Endothelial cell of umbilical vein (primary cell): ENCODE measurements at places on chromosomes 11 and 22.
A peak's percentile ranks its signal among the peaks of the same experiment; 100 is the strongest.

DNA sequence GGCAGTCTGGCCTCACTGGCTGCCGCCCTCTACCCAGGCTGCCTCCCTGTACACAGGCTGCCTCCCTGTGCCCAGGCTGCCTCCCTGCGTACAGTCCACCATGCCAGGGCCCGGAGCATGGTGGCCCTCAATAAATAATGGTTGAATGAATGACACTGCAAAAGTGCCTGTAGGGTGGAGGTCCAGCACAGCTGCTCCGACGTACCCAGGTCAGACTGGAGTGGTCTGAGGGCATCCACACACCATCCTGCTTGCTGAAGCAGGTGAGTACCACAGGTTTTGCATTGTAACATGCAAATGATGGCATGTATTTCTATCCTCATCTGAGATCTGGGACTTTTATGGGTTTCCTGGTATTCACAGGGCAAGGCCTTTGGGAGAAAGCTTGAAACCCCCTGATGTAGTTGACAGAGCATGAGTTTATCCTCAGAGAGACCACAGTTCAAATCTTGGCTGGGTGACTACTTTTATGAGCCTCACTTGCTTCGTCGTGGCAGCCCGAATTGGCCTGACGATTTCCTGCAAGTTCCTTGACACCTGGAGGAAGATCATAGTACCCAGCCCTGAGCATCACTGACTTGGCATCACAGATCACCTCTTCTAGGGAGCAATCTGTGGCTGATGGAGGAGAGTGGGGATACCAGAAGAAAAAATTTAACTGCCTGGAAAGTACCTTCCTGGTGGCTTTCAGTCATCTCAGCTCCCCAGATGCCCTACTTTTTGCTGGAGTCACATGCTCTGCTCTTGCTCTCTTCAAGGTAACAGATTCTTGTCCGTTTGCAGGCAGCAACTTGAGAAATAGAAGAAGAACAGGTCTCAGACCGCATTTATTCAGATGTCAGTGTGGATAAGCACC, 16.0 kb upstream of the CYB5R3 start:
- no peak for DNase-seq

- no peak for DNase-seq
Observed at GRCh38 chr22:44924098-44924497, 85.7 kb downstream of the PHF21B start.

- no peak for DNase-seq
Observed at GRCh38 chr11:70060611-70061293, 17.4 kb upstream of the ANO1 start.

- no peak for DNase-seq
Observed at GRCh38 chr11:125020342-125020741, 42.8 kb upstream of the SLC37A2 start.

DNA sequence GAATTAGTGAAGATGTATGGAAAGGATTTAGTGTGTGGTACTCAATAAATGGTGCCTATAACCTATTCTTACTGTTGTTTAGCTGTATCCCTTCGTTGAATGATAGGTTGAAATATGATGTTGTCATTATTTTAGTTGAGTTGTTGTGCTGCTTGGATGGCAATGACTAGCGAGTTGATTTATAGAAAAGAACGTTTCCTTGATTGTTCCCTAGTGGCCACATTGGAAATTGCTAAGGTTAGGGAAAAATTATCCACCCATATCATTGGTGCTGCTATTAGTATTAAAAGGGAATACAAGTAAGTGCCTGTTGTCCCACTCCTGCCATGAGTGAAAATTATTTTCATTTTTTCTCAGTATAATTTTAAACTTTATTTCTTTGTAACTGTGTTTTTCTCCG, 14.5 kb downstream of the EMSY start:
- peak; percentile 14 for DNase-seq

DNA sequence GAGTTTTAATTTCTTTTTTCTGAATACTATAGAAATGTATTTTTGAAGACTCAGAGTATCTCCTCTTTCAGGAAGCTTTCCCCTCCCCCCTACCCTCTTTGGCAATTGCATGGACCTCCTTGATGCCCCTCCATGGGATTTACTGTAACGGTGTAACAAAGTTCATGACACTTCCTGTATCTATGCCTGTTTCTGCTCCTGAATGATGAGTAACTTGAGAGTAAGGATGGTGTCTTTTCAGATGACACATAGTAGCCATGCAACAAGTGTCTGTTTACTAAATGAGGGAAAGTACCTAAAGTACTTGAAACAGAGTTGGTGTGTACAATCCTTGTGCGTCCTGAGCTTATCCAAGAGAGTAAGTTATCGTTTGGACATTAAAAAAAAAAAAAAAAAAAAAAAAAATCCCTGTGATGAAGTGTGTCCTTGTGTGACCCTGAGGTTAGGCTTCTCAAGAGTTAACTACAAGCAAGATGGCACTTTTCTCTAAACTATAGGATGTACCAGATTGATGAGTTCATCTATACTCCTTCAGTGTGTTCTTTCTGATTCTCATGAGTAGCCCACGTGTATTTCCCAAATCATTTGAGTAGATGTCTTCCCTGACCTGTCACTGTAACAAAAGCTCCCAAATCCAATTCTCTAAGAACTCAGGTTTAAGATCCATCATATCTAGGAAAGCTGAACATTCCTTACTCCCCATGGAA, 7.4 kb downstream of the ETS1 start:
- DNase-seq: no peak

DNA sequence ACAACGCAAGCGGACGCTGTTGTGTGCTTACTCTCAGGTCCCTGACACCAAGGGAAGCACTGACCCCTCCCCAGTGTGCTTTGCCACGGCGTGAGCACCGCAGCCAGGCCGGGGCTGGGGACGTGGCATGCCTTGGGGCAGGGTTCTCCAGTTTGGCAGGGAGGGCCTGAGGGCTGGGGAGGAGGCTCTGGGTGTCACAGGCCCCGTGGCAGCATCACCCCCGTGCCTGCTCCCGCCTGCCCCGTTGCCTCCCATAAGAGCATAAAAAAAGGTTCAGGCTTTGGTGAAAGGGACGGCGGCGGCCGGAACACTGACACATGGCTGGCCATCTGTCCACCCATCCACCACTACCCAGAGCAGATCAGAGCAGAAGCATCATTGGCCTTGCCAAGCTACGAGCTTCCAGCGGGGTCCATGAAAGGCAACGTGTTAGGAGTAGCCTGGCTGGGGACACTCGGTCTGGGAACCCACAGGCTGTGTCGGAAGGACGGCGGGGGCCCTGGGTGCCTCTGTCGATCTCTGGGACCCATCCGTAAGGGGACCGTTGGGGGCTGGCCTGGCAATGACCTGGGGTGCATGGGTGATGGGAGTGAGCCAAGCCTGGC, 183.0 kb downstream of the IGLL1 start:
- no peak for DNase-seq

DNA sequence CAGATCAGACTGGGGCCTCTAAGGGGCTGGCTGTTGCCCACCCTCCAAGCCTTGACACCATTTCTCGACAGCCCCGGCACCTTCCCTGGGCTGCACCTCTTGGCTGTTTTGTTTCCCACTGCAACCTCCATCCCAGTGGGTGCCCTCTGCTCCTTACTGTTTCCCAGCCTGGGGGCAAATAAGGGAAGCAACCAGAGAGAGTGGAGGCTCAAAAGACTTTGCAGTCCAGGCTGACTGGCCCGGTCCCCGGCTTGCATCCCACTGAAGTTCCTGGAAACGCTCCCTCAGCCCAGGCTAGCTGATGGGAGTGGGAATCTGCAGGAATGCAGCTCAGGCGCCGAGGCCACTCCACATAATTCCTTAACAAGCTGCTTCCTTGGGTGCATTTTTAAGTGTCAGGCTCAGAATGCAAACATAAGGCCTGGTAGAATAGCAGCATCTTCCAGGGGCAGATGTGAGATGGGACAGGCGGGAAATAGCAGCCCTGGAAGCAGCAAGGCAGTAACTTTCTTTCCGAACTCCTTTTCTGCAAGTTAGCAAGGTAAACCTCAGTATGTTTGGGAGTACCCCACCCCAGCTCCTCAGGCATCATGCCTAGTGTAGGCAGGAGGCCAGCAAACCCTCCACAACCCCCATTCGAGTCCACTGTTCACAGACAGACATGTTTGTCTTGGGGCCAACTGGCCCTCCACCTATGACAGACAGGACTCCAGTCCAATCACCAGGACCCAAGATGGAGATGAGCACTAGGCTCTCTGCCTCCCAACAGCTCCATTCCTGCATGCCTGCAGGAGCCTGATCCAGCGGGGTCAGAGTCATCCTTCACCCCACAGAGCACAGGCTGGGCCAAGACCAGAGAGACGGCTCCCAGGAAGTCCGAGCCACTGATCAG, 39.3 kb downstream of the RPL27A start:
- no peak for DNase-seq

- DNase-seq: no peak
Observed at GRCh38 chr11:113504586-113504985, 29.4 kb upstream of the DRD2 start.

GRCh38 chr11:90134478-90135003, at the start of gene NAALAD2:
TSS of gene NAALAD2 (plus strand) at chr11:90134663. CDS start at chr11:90134759, 96 bp downstream.
- peak; percentile 52 for DNase-seq

DNA sequence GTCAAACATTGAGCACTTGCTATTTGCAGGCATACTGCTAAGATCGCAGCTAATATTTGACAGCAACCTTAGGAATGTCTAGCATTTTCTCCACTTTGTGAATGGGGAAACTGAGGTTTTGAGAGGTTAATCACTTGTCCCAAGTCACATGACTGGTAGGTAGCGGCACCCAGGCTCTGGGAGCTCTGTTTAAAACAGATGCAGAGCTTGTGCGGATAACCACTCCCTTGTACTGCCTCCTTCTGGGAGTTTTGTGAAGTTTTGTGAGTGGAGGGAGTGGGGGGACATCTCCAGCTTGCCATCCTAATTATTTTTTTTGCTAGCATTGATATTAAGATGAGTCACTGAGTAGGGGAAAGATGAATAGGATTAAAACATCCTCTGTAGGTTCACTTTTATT, 134.7 kb downstream of the GRIK4 start:
- no peak for DNase-seq

- DNase-seq: no peak
Observed at GRCh38 chr22:25880524-25880923, 138.5 kb downstream of the MYO18B start.

GRCh38 chr11:85347291-85347690, 279.9 kb downstream of the DLG2 start:
- DNase-seq: no peak

DNA sequence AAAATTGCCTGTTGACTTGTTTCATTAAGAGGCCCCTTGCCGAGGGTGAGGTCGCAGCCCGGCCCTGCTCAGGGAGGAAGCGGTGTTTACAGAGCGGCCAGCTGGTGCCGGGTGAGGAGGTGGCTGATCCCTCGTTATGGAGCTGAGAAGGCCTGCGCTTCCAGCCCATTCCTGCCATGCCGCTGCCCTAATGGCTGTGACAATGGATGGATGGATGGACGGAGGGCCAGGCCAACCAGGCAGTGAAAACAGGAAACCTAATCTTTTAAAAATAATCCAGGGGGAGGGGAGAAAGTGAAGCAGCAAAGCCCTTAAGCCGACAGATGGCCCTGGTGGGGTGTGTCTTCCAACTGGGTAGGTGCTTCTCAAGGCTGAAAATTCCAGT, 38.5 kb downstream of the BCR start:
- DNase-seq: peak; percentile 95

GRCh38 chr11:67278939-67279588, 10.0 kb upstream of the ANKRD13D start:
- no peak for DNase-seq

GRCh38 chr11:46639197-46639839, 22.0 kb downstream of the ATG13 start:
- DNase-seq: no peak
